ENCODE measurements at places on chromosomes 16 and 17. TPM values are rescaled to one million over a fixed set of nuclear protein-coding genes. Genes with fewer than 3 reads are reported as not detected.

DNA sequence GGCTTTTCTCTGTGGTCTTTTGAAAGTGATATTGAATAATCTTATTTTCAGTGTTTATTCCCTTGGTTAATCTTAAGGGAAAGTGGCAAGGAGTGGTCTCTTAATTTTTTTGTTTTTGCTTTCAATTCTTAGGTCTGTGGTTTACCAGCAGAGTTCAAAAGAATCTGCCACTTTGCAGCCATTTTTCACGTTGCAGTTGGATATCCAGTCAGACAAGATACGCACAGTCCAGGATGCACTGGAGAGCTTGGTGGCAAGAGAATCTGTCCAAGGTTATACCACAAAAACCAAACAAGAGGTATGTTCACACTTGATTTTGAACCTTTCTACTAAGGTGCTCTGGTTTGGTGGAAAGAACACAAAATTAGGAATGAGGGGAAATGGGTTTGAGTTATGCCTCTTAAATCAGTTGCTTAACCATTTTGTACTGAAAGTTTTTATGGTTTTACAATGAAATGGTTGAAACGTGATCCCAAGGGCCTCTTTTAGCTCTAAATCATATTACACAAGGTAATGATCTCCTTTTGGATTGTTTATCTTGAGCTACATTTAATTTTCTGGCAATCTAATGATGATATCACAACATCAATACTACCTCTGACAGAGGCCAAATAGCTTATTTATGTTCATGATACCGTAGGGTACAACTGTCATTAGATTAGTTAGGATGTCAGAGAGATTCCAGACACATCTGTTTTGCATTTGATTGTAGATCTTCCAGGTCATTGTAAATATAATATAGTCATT is 51.6 kb upstream of the CRISPLD2 start:
- no peak for DNase-seq

GRCh38 chr17:63772801-63773271 is 561 bp downstream of the CCDC47 start:
- no peak for DNase-seq

DNA sequence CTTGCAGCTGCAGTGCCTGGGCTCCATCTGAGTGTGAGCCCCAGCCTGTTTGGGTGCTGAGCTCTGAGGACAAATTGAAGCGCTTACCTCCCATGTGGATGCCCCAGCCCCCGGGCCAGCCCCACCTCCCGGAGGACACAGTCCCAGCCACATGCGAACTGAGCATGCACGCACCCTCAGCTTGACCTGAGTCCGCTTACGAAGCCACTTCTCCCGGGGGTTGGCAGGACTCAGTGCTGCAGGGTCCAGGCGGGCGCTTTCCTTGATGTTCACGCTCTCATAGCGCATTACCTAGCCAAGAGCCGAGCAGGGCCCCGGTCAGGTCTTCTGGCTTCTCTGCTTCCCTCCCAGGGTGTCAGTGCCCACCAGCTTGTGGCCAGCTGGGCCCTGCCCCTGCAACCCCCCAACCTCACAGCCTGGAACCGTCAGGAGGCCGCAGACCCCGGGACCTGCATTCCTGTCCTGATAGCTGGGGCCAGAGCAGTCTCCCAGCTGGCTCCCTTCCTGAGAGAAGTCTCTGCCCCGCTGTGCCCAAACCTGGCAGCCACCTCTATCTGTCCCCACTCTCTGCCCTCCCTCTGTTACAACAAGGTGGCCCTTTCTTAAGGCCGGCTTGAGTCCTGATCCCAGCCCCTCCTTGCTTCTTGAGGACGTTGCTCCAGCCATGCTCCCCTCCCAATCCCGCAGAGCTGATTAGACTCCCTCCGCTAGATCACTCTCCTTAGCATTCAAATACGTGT is 24.0 kb downstream of the PIMREG start:
- DNase-seq, result no peak

DNA sequence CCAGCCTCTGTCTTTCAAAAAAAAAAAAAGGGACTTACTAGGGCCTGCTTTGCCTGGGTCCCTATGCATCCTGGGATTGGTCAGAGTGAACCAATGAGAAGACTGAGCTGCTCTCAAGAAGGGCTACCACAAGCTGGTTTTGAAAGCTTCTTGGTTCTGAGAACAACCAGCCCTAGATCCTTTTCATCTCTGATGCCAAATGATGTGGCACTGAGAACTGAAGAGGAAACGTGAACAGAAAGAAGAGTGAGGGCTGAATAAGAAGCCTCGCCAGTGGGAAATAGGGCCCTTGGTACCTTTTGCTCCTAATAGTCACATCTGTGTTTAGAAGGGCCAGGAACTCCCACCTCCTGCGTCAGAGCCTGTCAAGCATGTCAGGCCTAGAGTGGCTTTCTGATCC is 10.7 kb downstream of the TACO1 start:
- DNase-seq, result no peak

DNA sequence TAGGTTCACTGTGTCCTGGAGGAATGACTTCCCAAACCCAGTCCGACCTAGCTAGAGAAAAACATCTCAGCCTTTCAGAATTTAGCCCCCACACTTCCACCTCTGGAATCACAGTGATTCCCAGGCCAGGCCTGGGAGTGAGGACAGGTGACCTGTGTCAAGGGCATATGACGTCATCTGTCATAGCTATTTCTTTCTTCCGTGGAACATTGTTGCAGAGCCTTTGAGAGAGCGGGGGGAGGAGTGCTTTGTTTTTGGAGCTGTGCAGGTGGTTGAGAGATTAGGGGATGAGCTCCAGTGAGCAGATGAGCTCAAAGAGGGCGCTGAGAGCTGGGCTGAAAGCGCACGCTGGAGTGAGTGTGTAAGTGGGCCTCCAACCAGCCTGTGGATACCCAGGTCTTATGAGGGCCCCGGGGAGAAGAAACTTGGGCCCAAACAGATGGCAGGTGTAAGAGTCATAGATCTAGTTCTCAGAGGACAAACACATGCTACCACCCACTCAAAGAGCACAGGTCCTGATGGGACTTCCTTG is 344.8 kb downstream of the SNX29 start:
- no peak for DNase-seq

- no peak for DNase-seq
Observed at GRCh38 chr16:49061137-49061714, 220.4 kb downstream of the CBLN1 start.

LHX1 gene
- total RNA-seq, result 1.4 TPM

GRCh38 chr16:1348441-1348840 is 3.2 kb downstream of the TSR3 start:
- DNase-seq, result no peak

DNA sequence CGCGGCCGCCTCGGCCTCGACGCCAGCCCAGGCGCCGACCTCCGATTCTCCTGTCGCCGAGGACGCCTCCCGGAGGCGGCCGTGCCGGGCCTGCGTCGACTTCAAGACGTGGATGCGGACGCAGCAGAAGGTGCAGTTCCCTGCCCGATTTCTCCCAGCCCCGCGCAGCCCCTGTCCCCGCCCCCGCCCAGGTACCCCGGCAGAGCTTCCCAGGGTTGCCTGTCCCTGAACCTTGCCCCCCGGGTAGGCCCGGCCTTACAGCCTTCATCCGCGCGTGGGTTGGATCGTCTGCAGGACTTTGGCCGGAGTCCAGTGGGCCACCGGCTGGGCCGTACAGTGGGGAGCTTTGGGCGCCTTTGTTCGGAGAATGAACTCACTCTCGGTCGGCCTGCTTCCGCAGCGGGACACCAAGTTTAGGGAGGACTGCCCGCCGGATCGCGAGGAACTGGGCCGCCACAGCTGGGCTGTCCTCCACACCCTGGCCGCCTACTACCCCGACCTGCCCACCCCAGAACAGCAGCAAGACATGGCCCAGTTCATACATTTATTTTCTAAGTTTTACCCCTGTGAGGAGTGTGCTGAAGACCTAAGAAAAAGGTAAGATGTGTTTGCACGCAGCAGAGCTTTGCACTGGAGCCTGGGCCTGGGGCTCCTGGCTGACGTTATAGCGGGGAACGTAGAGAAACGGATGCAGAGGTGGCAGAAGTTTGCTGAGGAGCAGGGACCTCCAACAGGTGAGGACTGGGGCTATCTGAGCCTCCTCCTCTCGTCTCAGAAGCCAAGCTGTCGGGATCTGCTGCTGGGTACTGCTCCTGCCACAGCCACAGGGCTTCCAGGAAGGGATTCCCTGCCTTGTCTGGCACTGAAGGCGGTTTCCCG is 593 bp downstream of the GFER start:
- no peak for DNase-seq

DNA sequence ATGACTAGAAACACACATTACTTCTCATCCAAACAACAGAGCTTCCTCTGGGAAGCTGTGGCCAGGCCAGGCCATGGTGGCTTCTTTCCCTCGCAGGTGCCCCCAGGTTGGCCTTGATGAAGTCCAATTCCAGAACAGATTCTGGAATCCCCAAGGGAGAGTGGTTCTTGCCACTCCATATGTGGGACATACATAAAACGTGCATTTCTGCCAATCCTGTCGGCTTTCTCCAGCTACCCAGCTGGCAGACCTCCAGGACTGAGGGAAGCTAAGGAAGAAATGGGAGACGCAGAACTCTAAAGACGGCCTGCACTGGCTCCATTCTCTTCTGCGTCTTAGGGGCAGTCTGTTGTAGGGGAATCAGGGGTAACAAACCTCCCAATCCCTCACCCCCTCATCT is 219.2 kb upstream of the CDH5 start:
- DNase-seq, result no peak

ZNF594 gene
- 16.1 TPM for total RNA-seq

DPEP2 gene
- total RNA-seq, result not detected

DNA sequence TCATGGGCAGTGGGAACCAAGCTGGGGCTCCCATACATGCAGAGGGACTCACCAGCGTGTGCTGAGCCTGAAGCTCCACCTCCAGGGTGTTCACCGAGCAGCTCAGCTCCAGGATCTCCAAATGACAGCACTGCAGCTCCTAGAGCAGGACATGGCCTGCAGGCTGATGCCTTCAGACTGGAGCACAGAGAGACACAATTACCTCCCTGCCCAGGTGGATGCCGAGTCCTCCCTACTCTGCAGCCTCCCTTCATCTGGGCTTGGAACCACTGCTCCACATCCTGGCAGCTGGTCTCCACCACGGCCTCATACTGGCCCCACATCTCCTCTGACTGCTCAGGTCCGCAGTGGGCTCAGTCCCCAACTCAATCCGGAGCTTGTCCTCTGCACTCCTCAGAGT is 8.2 kb upstream of the KRT38 start:
- DNase-seq, result no peak

DNA sequence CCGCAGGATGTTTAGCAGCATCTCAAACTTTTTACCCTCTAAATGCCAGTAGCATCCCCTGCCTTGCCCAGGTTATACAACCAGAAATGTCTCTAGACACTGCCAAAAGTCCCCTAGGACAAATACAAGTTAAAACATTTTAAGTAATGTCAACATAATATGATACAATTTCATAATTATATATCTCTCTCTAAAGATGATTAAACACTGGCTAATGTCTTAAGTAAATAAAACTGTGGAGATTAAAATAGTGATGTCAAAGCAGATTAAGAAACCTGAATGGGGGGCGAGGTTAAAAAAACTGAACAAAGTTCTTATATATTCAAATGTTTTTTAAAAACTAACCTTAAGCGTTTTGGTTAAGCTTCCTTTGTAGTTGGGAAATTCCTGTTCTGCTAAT is 62.1 kb downstream of the CFDP1 start:
- DNase-seq, result no peak

DNA sequence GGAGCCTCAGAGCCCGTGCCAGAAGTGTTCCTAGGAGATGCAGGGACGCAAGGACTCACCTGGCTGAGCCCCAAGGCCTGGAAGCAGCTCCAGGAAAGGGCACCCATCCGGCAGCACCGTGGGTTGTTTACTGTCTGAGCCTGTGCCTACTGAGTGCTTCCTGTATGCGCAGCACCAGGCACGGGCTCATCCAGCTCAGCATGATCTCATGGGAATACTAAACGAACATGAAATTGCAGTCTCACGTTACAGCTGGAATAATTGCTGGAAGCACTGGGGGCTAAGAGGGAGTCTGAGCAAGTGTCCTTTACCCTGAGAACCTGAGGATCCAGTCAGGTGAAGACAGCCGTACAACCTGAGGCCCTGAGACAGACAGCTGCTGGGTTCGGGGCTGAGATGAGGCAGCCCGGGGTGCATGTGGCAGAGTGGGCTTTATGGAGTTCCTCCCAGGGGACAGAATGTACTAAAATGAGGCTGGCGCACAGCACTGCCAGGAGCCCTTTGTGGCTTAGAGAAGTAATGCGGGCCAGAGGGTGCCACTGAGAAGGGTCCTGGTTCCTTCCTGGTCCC is 5.4 kb downstream of the CTRL start:
- no peak for DNase-seq

ELOB gene
- 571 TPM for total RNA-seq

- no peak for DNase-seq
Observed at GRCh38 chr16:3074860-3075522, 9.6 kb downstream of the IL32 start.

DNA sequence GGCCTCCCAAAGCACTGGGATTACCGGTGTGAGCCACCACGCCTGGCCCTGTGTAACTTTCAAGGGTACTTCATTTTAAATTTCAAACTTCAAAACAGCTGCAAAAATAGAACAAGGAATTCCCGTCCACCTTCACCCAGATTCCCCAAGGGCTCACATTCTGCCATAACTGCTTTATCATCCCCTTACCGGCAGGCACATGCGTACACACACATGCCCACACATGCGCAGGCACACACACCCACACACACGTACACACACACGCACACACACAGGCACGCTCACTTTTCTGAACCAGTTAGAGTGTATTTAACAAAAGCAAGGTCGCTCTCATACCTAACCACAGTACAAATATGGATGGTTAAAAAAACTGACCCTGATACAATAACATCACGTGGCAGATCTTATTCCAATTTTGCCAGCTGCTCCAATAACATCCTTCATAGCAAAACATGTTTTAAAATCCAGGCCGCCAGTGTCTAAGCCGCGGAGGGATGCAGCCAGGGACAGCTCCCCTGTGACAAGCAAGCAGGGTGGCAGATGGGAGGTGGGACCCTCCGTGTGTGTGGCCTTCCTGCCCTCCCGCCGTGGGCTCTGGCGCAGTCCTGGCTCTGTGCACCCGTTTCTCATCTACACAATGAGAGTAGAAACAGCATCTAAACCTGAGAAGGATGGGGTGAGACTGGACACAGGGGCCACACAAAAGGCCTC is 23.1 kb downstream of the PDIA2 start:
- DNase-seq, result no peak

DNA sequence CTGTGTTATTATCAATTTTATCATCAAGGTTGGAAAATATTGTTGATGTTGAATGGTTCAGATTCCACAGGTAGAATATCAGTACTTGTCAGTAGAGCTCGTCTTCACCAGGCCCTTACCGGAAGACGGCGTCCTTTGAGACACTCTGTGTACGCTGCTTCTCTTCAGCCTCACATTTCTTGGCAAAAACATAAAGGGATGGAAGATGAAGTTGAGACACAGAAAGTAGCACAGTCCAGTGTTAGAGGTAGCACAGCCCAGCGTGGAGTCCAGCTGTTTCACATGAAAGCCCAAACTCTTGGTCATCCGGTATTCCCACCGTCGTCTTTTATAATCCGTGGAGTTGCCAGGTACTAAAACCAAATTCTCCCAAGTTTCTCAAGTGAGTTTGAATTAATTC is 30.4 kb downstream of the ATP2C2 start:
- DNase-seq, result no peak

DNA sequence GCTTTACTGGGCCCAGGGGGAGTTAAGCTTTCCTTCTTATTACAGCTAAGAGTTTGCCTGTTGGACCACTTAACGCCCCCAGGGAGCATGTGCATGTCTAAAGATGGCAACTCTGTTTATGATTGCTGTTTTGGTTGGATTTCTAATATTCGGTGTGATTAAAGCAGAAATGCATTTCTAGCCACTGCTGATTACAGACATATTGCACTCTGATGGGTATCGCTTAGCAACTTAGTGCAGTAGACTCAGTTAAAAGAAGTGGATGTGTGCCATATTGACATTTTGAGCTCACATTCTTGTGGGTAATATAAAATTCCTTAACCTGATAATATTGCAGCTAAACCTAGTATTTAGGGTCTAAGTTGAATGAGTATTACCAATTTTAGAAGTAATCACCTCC is 4.2 kb downstream of the NF1 start:
- DNase-seq, result no peak

CCL5 gene
- total RNA-seq, result not detected

Data from A172 (cell line).